Stimulated activated CD4-positive, alpha-beta T cell treated with anti-CD3 and anti-CD28 coated beads, Interleukin-4, amount 100 ng/mL, for 24 hours (primary cell): ENCODE measurements at places on chromosomes 2 and 18.

- DNase-seq: no peak
Measured at GRCh38 chr2:112725545-112726457, 5.0 kb downstream of the NT5DC4 start.

DNA sequence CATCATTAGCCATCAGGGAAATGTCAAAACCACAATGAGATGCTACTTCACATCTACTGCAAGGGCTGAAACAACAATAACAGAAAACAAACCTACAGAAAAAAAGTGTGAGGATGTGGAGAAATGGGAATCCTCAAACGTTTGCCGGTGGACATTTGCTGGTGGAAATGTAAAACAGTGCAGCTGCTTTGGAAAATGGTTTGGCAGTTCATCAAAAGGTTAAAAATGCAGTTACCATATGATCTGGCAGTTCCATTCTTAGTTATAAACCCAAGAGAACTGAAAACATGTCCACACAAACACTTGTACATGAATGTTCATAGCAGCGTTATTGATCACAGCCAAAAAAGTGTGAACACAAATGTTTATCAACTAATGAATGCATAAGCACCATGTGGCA, 44.2 kb downstream of the PROC start:
- DNase-seq: no peak

DNA sequence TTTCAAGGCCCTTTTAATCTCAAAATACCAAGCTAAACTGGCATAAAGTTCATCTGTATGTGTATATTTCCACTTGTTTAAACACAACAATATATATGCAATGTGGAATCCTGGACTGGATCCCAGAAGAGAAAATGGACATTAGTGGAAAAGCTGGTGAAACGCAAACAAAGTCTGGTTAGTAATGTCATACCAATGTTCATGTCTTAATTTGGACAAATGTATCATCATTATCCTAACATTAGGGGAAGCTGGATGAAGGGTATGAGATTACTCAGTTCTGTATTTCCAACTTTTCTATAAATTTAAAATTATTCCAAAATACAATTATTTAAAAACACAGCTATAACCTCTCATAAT, 3.8 kb downstream of the SP3 start:
- DNase-seq: no peak

- DNase-seq: peak; percentile 50
Measured at GRCh38 chr2:173149491-173149890, 73.8 kb downstream of the MAP3K20 start.

- DNase-seq: no peak
Measured at GRCh38 chr2:19865151-19865550, 36.6 kb downstream of the TTC32 start.

DNA sequence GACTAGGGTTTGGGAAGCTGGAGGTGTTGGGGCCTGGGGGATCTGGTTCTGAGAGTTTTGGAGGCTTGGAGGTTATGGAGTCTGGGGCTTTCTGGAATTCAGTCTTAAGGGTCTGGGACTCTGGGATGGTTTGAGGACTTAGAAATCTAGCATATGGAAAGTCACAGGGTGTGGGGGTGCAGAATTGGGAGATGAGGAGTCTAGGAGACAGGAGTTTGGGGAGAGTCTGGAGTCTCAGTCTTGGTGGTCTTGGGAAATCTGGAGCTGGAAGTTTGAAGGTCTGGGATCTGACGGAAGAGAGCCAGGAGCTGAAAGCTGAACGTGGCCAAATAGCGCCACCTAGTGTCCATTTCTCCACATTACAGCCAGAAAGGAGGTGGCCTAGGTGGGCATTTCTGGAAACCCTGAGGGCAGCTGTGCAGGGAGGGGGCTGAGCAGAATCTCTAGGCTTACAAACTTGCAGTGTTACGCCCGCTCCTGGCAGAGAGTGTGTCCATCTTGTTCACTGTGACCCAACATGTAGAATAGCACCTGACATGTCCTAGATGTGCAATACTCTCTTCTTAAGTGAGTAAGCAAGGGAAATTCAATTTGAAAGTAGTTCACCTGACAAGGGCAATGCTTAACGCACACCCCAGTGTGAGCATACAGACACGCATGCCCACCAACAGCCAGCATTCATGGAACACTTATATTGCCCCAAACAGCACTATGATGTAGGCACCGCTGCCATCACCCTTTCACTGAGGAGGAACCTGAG, 204.8 kb downstream of the TFCP2L1 start:
- DNase-seq: peak; percentile 49

DNA sequence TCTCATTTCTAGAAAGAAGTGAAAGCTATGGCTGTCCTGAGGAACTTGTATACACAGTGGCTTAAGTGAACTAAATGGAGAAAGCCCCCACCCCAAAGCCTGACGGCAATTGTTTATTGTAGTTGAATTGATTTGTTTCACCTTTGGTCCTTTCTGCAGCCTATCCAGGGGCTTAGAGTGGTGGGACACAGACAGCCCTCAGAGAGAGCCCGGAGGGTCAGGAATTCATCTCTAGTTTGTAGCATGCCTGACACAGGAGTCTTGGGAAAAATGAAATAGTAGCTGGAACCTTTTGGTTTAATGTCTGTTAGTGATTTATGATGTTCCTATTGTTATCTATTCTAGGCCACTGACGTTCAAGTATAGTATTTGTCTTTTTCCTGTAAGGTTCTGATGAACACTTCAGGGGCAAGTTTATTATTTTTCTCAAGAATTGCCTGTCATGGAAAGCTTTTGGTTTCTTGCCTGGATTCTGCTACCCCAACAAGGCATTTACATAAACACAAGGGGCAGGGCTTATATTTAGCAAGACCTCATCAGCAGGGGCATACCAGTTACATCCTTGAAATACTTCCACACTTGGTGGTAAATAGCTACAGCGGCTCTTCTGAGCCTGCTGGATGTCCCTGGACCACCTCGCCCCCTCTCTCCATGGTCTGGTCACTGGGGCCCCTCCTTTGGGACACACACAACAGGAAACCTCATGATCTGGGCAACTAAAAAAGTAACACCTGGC, 44.4 kb downstream of the KCNE4 start:
- DNase-seq: no peak

DNA sequence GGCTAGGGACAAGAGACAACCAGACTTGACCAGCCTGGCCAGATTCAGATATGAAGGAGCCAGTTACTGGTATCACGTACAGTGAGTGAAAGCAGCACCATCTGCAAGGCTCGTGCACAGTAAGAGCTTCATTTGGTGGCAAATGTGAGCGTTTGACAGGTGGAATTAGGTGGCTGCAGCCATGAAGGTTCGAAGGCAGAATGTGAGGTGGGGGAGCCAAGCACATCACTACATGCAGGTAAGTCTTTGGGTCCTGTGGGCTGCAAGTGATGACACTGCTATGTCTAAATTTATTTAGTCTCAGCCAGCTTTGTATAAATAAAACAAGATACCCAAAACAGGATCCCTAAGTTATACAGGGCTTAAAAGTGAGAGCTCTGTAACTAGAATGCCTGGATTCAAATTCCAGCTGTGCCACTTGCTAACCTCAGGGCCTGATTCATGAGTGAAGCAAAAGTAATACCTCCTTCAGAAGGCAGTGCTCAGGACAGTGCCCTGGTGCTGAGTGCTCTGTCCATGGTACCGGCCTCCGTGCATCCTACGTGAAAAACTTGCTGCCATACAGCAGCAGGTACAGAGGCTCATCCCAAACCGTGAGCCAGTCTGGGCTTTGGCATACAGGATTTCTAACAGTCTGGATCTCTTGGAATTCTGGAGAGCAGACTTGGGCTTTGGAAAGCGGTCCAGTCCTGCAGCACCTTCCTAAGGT, 18.6 kb downstream of the DDX18 start:
- DNase-seq: no peak

GRCh38 chr2:201363857-201364560, 6.9 kb upstream of the FLACC1 start:
- peak; percentile 31 for DNase-seq

GRCh38 chr2:125667630-125668029, 988.3 kb upstream of the GYPC start:
- DNase-seq: no peak

DNA sequence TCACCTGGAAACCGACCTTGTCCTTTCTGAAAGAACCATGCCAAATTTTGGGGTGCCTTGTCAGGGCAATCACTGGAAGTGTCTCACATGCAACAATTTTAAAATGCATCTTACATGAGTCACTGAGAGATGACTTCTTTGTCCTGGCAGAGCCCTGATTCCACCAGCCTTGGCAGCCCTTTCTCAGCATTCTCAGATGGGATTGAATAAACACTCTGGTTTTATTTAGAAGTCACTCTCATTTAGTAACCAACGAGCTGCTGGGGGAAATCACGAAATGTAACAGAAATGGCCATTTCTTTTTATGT, 3.8 kb upstream of the ATP8B1 start:
- DNase-seq: no peak

- DNase-seq: peak; percentile 6
Measured at GRCh38 chr18:61322265-61322873, 10.9 kb upstream of the CDH20 start.

DNA sequence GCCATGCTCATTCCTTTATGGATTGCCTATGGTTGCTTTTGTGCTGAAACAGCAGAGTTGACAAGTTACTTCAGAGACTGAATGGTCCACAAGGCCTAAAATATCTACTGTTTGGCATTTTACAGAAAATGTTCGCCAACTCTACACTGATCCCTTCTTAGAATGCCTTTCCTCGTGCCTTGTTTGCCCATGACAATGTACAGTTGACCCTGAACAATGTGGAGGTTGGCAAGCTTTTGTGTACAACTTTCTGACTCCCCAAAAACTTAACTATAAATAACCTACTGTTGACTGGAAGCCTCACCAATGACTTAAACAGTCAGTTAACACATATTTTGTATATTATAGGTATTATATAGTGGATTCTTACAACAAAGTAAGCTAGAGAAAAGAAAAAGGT, 361.4 kb downstream of the EPHA4 start:
- no peak for DNase-seq

- DNase-seq: peak; percentile 64
Measured at GRCh38 chr2:102442967-102443828, 20.2 kb downstream of the IL18RAP start.
